ENCODE measurements at places on chromosomes 2 and 18. TPM values are rescaled to one million over a fixed set of nuclear protein-coding genes. Genes with fewer than 3 reads are reported as not detected.

- no peak for ATAC-seq
Measured at GRCh38 chr18:32438173-32438572, 32.5 kb downstream of the GAREM1 start.

The LOXL3 gene
- 7.2 TPM for total RNA-seq

- no peak for ATAC-seq
Measured at GRCh38 chr18:28684746-28685355, 507.9 kb upstream of the CDH2 start.

The CD8A gene
- total RNA-seq, result 0.42 TPM

DNA sequence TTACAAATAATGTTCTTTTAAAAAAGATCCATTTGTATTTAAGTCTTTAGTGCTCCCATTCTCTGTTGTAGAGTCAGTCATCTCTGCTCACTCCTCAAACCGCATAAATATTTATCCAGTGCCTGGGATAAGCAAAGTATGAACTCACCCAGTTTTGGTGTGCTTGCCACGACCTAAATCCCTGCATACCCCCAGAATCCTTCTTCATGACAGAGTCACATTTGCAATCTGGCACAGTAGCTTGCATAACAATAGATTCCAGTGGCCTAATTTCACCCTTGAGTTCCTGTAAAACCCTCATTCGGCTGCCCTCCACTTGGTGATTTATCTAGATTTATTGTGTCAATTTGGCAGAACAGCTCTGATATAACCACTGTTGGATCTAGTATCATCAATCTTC, 92.9 kb downstream of the DTNA start:
- ATAC-seq, result no peak

The CFAP221 gene
- 0.25 TPM for total RNA-seq

DNA sequence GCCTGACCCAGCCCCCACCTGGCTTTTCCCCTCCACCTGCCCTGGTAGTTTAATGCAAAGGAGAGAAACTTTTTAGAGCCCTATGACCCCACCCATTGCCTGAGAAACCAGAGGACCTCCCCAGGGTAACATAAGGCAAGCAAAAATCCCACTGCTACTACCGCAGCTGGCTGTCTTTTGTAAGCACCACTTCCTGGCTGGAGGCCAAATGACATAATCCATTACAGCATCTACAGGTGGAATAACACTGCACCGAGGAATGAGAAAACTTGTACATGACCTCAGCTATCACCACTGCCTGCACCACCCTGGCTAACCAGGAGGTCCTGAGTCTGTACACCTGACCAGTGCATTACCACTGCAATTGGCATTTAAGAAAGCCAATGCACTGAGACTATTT, 149.6 kb upstream of the GALNT5 start:
- no peak for ATAC-seq

DNA sequence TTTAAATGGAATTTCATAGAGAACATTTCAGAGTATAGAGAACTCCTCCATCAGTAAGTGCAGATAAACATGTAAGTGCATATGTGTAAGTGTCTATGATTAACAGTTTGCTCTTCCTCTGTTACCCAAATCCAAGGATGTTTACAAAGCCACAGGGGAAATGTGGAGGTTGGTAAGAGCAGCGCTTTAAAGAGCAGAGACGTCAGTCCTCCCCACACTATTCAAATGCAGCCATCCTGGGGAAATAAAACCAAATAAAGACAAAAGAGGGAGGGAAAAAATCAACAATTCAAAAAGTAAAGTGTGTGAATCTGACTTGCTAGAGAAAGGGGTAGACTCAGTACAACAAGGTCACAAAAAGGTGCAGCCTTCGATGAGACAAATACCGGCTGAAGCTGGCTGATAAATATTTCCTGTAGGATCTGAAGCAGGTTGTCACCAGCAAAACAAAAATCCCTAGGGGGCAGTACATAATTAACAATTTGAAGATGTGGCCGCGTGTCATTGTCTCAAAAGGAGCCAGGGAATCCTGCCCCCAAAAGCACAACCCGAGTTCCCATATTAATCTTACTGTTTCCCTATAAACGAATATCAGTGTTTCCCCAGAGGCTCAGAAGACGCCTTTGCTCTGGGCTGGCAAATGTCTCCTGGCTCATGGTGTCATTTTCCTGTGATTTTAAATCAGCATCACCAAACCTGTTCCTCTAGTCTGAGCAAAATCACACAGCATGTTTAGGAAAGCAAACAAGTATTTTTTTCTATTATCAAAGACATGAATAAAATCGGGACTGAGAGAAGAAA, 216.5 kb downstream of the CDCA7 start:
- ATAC-seq, result no peak

The LRATD1 gene
- 1.9 TPM for total RNA-seq

GRCh38 chr2:233118648-233119000, 58.5 kb downstream of the INPP5D start:
- ATAC-seq, result no peak

DNA sequence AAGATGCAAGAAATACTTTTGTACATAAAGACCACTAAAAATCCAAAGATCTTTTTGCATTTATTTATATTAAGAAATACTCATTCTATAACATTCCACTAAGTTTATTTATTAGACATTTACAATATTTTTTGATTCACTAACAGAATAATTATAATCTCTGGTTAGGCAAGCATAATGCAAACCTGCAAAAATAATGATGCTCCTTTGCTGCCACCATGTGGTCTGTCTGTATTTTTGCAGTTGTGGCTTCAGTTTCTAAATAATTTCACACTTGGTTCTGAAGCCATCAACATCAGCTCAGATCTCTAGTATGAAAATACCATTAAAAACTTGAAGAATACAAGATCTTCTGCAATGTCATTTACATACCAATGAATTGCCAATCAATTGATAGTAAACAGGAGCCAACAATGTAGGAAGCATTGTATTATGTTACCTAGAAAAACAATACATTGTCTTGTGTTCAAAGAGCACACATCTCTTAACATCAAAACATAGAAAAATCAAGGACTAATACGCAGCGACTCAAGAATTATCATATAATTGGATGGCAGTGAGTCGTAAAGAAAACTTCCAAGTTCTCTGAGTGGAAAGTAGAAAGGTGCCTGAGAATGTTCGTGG, 28.8 kb upstream of the WDR75 start:
- peak; percentile 60 for ATAC-seq

The SLC23A3 gene
- total RNA-seq, result 0.27 TPM

The ASAP2 gene
- total RNA-seq, result 24.9 TPM

GRCh38 chr2:53778536-53779162, 8.1 kb downstream of the ASB3 start:
- no peak for ATAC-seq

DNA sequence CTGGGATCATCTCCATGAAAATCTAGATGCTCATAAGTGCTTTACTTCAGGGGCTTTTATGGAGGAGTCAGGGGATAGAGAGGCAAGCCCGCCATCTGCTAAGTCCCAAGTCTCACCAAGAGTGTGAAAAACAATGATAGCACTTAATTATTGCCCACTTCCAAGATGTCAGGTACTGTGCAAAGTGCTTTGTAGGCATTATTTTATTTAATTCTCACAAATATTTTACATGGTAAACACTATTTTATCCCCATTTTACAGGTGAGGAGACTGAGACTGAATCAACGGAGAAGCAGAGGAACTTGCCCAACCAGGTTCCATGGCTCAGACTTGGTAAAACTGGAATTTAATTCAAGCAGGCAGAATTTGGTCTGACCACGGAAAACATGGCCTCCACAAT, 147.5 kb downstream of the ACKR3 start:
- ATAC-seq, result no peak

Data from gastroesophageal sphincter (tissue), 4 donors.